Neuronal stem cell (in vitro differentiated cells): ENCODE measurements at places on chromosomes 4 and X.
A peak's percentile ranks its signal among the peaks of the same experiment; 100 is the strongest.

DNA sequence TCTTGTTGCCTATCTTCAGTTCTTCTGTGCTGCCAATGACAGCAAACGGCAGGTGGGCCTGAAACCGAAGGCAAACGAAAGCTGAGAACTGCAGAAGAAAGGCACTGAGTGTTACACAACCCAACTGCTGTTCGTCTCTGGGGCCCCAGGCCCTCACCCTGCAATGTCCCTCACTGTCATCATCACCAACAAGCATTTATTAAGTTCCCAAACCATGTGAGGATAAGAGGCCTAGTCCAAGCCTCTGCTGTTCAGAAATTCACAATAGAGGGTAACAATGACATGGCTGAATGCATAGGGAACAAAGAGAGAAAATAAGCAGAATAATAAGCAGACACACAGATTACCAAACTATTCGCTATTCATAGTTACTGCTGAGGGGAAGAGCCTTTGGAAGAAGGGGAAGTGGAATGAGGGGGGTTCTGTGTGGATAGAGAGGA lies 34.5 kb upstream of the NKRF start:
- no peak for DNase-seq
- no peaks in the 10 kb centered on the region for H3K36me3 ChIP-seq
- H3K4me1 ChIP-seq, result no peaks in the 10 kb centered on the region
- H3K27ac ChIP-seq, result no peak overlapping the region

DNA sequence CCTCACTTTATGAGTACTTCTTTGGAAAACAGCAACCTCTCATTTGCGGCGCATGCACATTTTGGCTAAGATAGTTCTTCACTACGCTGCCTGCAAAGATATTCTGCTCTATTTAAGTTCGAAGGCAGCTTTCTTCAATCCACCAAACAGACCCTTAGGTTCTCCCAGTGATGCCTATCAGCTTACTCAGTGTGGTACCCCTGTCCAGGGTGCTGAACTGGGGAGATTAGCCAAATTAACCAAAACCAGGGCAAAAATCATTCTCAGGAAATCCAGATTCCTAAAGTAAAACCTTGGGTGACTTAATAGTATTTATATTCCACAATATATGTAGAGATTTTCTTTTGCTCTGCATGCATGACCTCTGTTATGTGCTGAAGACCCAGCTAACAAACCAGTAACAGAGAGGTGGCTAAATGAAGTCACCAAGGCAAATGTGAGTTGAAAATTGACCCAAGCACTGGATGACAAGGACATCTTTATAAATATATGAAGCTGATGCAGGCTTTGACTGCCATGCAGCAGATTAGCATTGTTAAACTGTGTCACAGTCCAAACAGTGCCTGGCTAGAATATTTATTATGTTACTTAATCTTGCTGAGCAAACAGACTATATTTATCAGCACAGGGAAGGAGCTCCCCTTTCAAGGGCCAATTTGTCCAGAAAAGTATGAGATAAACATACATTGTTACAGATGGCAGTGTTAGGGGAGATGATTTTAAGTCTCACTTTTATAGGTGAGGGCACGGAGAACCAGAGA lies 418.2 kb downstream of the STIM2 start:
- no peak overlapping the region for H3K4me3 ChIP-seq

- no peak for DNase-seq
- H3K27me3 ChIP-seq, result no peaks in the 10 kb centered on the region
- H3K4me3 ChIP-seq, result no peak overlapping the region
- H3K27ac ChIP-seq, result no peak overlapping the region
These were observed 356.2 kb downstream of the GRIA2 start for GRCh38 chr4:157576671-157577217.

- H3K27me3 ChIP-seq, result peaks cover 67% of the 10 kb centered on the region
- peaks cover 3% of the 10 kb centered on the region for H3K4me1 ChIP-seq
- H3K36me3 ChIP-seq, result no peaks in the 10 kb centered on the region
- H3K27ac ChIP-seq, result no peak overlapping the region
These were observed 877 bp downstream of the JAKMIP1 start for GRCh38 chr4:6199422-6199921.

- no peak for DNase-seq
- H3K27ac ChIP-seq, result no peak overlapping the region
- H3K36me3 ChIP-seq, result no peaks in the 10 kb centered on the region
- H3K4me3 ChIP-seq, result no peak overlapping the region
- H3K4me1 ChIP-seq, result no peaks in the 10 kb centered on the region
These were observed 215.5 kb upstream of the BCOR start for GRCh38 chrX:40313269-40313668.

- no peak overlapping the region for H3K4me3 ChIP-seq
- no peaks in the 10 kb centered on the region for H3K4me1 ChIP-seq
- no peak overlapping the region for H3K27ac ChIP-seq
- H3K27me3 ChIP-seq, result no peaks in the 10 kb centered on the region
- no peak for DNase-seq
These were observed 113.0 kb downstream of the DTHD1 start for GRCh38 chr4:36394352-36394903.

- no peaks in the 10 kb centered on the region for H3K36me3 ChIP-seq
- H3K4me1 ChIP-seq, result no peaks in the 10 kb centered on the region
- H3K27me3 ChIP-seq, result peaks cover 15% of the 10 kb centered on the region
- no peak overlapping the region for H3K4me3 ChIP-seq
These were observed 32.7 kb upstream of the PROM1 start for GRCh38 chr4:16116493-16116990.

GRCh38 chr4:88275516-88275915 lies 8.8 kb downstream of the PPM1K start:
- H3K4me3 ChIP-seq, result no peak overlapping the region
- no peak overlapping the region for H3K27ac ChIP-seq
- peaks cover 17% of the 10 kb centered on the region for H3K4me1 ChIP-seq
- H3K27me3 ChIP-seq, result no peaks in the 10 kb centered on the region
- peaks cover 7% of the 10 kb centered on the region for H3K36me3 ChIP-seq
- no peak for DNase-seq

- H3K27me3 ChIP-seq, result no peaks in the 10 kb centered on the region
- DNase-seq, result no peak
- peaks cover 7% of the 10 kb centered on the region for H3K4me1 ChIP-seq
- no peak overlapping the region for H3K4me3 ChIP-seq
These were observed 35.7 kb downstream of the BTC start for GRCh38 chr4:74758551-74759145.

DNA sequence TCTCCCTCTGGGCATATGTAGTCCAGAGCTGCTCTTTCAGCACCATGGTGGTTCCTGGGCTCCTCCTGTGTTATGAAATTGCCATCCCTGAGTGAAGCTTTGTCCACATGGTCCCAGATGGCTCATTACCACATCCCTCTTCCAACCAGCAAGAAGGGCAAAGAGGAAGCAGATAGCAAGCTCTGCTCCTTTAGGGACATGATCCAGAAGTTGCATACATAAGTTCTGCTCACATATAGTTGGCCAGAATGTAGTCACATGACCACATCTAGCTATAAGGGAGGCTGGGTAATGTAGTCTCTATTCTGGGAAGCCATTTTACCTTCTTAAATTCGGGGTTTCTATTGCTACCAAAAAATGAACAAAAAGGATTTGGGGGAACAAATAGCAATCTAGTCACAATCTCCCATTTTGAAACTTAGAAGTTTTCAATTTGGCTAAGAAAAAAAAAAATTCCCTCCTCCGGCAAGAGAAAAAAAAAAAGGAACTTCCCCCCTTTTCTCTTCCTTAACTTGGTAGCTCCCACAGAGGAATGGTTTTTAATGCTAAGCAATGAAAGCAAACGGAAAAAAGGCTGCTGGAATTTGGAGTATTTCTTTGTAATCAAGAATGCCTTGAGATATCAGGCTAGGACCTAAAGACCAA lies 88.2 kb upstream of the USP9X start:
- H3K27me3 ChIP-seq, result no peaks in the 10 kb centered on the region
- H3K4me1 ChIP-seq, result peaks cover 5% of the 10 kb centered on the region
- H3K27ac ChIP-seq, result peak overlapping the region; percentile 2
- H3K4me3 ChIP-seq, result peak overlapping the region; percentile 27
- DNase-seq, result peak; percentile 15

- H3K36me3 ChIP-seq, result no peaks in the 10 kb centered on the region
- no peak overlapping the region for H3K4me3 ChIP-seq
- no peak for DNase-seq
- H3K4me1 ChIP-seq, result no peaks in the 10 kb centered on the region
- H3K27me3 ChIP-seq, result no peaks in the 10 kb centered on the region
These were observed 53.1 kb upstream of the GIMD1 start for GRCh38 chr4:106421441-106422296.

GRCh38 chrX:97629597-97629985 lies 745.9 kb downstream of the RPA4 start:
- no peaks in the 10 kb centered on the region for H3K27me3 ChIP-seq
- no peaks in the 10 kb centered on the region for H3K36me3 ChIP-seq
- H3K4me3 ChIP-seq, result no peak overlapping the region
- no peaks in the 10 kb centered on the region for H3K4me1 ChIP-seq

- no peak for DNase-seq
- H3K4me3 ChIP-seq, result no peak overlapping the region
- H3K27me3 ChIP-seq, result no peaks in the 10 kb centered on the region
- H3K27ac ChIP-seq, result no peak overlapping the region
- H3K36me3 ChIP-seq, result no peaks in the 10 kb centered on the region
These were observed 112.0 kb downstream of the AFF2 start for GRCh38 chrX:148612431-148612830.

GRCh38 chr4:168804146-168804545 lies 205.9 kb downstream of the CBR4 start:
- no peak for DNase-seq
- H3K27ac ChIP-seq, result no peak overlapping the region
- H3K4me1 ChIP-seq, result peaks cover 4% of the 10 kb centered on the region

DNA sequence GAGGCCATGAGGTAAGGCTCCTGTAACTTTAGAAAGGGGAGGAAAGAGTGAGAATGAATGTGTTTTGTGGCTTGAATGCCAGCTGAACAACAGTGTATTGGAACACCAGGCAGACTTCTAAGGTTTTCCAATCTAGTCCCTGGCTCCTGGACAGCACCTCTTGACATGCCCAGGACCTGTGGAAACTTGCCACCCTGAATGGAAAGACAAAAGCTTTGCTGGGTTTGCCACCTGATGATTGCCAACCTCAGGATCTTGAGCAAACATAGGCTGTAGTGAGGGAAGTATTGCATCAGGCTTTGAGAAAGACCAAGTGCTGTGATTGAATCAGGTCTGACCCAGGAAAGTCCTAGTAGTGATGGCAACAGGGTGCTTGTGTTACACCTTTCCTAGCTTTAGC lies 1393.1 kb upstream of the DIAPH2 start:
- no peak for DNase-seq
- H3K4me3 ChIP-seq, result no peak overlapping the region
- H3K4me1 ChIP-seq, result no peaks in the 10 kb centered on the region
- H3K27ac ChIP-seq, result no peak overlapping the region

DNA sequence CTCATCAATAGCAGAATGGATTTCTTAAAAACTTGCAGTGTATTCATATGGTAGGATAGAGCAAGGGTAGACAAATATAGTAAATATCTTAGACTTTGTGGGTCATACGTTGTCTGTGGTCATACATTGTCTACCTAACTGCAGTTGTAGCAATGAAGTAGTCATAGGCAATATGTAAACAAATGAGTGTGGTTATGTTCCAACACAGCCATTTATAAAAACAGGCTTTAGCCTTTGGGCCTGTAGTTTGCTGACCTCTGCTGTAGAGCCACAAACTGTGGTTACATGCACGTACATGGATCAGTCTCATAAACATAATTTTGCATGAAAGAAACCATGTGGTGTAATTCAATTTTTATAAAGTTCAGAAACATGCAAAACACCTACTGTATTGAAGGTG lies 98.9 kb downstream of the LARP1B start:
- no peak overlapping the region for H3K4me3 ChIP-seq
- H3K36me3 ChIP-seq, result peaks cover 12% of the 10 kb centered on the region
- no peaks in the 10 kb centered on the region for H3K4me1 ChIP-seq
- DNase-seq, result no peak

- no peaks in the 10 kb centered on the region for H3K4me1 ChIP-seq
- H3K4me3 ChIP-seq, result no peak overlapping the region
- no peaks in the 10 kb centered on the region for H3K27me3 ChIP-seq
- H3K27ac ChIP-seq, result no peak overlapping the region
These were observed 94.2 kb downstream of the NYX start for GRCh38 chrX:41541386-41541785.

DNA sequence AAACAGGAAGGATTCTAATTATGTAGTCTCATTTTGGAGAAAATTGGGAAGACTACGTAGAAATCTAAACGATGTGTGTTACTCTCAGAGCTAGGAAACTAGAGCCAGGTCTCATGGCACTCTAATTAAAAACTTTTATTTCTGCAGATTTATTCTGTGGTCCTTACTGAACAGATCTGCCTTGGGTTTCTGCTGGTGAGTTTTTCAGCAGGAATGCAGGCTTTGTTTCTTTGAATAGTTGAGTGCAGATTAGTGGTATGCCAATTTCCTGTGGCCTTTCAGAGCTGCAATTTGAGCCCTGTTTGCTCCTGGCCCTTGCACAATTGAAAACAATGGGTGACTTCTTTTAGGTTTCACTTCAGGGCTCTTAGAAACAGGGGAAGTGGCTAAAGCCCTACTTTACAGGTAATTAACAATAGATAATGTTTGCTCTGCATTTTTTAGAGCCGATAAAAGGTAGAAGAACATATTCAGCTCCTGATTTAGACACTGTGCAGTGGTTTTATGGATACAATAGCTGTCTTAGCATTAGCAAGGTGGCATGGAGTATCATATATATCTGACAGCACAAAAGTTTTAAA lies 21.8 kb downstream of the SPRY1 start:
- H3K36me3 ChIP-seq, result no peaks in the 10 kb centered on the region
- H3K4me3 ChIP-seq, result no peak overlapping the region
- H3K27me3 ChIP-seq, result no peaks in the 10 kb centered on the region
- peak; percentile 85 for DNase-seq
- peak overlapping the region; percentile 85 for H3K27ac ChIP-seq
- H3K4me1 ChIP-seq, result peaks cover 17% of the 10 kb centered on the region

- no peaks in the 10 kb centered on the region for H3K27me3 ChIP-seq
- H3K4me1 ChIP-seq, result no peaks in the 10 kb centered on the region
- no peak overlapping the region for H3K27ac ChIP-seq
These were observed 11.0 kb upstream of the TNIP2 start for GRCh38 chr4:2767046-2767704.

DNA sequence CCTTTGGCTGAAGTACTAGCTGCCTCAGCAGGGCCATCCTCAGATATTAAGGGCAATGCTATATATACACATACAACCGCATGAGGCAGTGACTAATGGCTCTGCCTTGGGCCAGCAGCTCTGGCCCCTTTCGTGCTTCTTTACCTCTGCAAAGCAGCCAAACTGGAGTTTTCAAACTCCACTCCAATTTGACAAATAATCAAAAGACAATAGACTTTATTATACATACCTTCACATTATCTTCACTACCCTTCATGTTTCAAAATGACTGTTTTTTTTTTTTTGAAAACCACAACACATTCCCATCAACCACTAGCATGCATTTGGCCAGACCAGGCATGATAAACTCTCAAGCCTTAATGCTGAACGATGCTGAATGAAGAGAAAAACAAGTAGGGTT lies 187.7 kb downstream of the ENOX2 start:
- no peaks in the 10 kb centered on the region for H3K36me3 ChIP-seq
- H3K4me3 ChIP-seq, result no peak overlapping the region
- DNase-seq, result no peak
- H3K27me3 ChIP-seq, result peaks cover 2% of the 10 kb centered on the region

GRCh38 chr4:98652996-98653395 lies 5.4 kb downstream of the TSPAN5 start:
- H3K27ac ChIP-seq, result no peak overlapping the region
- H3K27me3 ChIP-seq, result no peaks in the 10 kb centered on the region
- peaks cover 5% of the 10 kb centered on the region for H3K4me1 ChIP-seq
- H3K4me3 ChIP-seq, result no peak overlapping the region
- DNase-seq, result no peak
